ENCODE measurements at places on chromosomes 13 and 19.

DNA sequence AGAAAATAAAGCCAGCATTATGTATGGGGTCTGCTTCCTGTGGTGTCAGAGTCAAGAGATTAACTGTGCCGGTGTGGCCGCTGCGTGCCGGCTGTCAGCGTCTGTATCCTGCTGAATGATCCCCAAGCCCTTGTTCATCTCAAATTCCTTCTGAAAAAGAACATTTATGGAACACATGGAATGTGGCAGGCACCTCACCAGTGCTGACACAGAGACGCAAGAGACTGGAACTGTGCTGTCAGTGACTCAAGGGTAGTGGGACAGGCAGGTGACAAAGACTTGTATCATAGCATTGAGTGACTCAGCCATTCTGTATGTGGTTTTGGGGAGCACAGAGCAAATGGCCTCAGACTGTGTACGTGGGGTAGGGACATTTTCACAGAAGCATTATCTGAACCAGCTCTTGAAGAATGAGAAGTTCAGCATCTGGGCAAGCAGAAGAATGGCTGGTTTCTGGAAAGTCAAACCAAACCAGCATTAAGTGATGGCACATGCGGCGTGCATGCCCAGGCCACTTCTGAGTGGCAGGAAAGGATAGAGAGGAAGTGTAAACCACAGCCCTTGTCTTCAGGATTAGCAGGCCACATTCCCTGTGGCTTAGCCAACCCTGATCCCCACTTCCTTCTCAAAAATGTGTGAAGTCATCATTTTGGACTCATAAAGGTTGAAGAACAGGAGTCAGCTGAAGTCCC is 54.0 kb upstream of the IRS2 start:
- peak; percentile 33 for DNase-seq

DNA sequence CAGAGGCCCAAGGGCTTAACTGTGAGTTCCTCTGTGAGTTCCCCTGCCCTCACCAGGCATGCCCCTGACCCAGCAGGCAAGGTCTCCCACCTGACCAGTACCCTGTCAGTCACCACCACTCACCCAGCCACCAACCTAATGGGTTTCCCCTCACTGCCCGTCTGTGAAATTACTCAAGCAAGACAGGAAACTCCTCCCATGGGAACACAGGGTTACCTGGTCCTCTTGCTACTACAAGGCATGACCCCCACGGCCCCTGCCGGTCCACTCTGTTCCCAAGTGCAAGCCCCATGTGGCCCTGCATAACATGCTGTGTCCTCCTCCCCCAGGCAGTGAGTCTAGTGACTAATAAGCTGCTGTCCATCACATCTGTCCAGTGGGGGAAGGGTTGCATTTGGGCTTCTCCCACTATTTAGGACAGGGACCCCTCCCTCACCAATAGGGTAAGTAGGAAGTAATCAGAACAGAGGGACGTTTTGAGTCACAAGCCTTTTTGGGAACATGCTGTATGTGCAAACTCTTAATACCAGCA is 8.0 kb upstream of the DHRS12 start:
- no peak for DNase-seq

DNA sequence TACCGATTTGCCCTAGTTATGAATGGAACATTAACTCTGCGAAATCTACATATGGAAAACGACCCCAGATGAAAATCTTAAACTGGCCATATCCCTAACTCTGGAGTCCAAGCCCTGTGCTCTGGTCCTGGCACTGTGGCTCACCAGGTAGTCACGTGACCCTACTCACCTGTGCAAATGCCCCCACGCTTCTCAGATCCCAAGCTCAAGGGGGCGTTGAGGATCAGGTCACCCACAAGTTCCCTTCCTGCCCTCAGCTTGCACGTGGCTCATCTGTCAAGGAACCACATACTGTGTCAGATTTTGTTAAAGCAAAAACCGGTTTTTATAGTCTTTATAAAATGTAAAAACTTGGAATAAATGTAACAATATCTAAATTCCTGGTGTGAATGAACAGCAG is 324.0 kb downstream of the SHISA2 start:
- DNase-seq: no peak

DNA sequence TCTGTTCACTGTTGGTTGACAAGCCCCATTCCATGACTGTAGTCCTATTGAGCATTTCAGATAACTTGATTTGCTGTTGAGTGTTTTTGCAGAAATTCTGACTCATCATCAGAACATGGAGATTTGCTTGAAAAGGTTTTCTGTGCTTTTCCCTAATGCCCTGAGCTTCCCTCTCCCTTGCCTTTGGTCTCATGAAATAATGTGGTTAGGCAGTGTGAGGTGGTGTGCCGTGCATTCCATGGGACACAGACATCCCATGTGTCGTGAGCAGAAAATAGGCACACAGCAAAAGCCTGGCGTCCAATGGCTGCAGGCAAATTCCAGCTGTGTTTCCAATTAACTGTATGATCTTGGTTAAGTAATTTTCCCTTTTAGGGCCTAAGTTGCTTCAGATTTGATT is 197.4 kb downstream of the DLEU7 start:
- DNase-seq: no peak

DNA sequence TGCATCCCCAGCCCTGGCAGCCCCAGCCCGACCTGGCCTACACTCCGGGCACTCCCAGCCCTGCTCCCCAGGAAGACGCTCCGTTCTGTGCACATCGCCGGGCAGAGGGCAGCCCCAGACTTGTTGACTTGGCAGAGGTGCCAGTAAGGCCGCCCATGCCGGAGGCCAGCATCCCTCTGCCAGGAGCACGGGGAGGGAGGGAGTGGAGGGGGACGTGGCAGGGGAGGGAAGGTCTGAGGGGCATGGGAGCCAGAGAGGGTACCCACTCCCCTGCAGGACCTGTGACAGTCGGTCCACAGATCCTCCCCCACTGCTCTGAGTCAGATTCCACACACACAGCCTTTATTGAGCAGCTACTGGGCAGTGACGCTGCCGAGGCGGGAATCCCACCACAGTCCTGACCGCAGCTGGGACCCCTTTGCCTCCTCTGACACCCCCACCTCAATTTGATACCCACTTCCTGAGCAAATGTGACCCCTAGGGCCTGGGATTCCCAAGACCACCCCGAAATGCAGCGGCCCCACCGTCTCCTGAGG is 1.9 kb upstream of the NKPD1 start:
- no peak for DNase-seq

DNA sequence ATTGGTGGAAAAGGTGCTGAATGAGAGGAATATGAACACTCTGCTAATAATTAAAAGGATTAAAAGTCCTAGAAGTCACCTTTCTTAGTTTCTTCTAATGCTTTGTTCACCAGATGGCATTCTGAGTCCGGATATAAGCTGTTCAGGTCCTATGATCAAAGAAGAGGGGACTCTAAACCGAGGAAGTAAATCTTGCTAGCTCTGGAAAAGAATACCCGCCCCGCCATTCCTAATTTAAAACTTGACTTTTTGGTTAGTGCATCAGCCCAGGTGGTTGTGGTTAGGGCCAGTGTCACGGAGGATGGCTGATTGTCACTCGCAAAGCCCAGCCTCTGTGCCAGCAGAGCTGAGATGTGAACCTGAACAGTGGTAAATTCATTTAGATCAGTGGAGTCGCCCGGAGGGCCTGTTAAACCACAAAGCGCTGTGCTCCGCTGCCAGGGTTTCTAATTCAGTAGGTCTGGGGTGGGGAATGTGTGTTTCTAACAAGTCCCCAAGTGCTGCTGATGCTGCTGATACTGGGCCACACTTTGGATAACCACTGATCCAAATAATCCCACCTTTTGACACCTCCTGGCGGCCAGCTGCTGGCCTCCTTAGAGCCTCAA is 425.4 kb downstream of the DCT start:
- peak; percentile 22 for DNase-seq

DNA sequence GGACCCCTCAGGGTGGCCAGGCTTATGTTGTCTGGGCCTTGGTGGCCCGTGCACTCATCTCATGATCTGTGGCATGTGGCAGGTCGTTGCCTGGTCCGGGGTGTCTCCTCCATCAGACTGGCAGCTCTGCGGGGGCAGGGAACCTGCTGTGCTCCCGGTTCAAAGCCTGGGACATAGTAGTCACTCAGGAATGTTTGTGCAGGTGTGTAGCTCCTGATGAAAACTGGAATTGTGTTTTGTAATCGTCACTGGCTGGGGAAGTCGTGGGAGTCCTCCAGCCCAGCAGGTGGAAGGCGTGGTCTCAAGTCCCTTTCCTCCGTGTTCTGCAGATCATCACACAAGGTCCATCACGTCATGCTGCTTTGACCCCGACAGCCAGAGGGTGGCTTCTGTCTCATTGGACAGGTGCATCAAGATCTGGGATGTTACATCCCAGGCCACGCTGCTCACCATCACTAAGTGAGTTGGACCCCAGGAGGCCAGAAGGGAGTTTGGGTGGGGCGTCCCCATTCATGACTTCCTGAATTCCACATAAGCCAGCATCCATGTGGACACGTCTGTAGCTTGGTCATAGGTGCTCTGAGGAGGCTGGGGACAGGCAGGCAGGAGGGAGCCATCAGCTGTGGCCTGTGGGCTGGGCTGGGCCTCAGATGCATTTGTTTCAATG is 19.1 kb downstream of the WDR88 start:
- no peak for DNase-seq

DNA sequence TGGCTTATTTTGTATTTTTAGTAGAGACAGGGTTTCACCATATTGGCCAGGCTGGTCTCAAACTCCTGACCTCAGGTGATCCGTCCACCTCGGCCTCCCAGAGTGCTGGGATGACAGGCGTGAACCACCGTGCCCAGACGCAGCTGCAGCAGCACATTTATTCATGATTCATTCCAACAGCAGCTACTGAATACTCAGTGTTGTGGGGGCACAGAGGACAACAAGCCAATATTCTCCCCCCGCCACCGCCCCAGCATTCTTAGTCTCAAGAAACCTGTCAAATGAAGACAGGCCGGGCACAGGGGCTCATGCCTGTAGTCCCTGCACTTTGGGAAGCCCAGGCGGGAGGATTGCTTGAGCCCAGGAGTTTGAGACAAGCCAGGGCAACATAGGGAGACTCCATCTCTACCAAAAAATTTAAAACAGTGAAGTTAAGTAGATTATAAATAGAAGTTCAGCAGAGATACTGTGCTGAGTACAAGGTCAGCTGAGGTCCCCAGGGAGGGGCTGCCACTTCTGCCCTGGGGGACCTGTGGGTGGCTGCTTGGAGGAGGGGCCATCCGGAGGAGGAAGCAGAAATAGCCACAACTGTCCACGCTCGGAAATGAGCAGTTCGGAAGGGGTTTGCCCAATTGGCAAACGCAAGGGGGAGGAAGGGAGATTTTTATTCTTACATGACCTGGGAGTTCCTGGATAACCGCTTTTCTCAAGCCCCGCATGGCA is 4.3 kb downstream of the DOT1L start:
- no peak for DNase-seq

DNA sequence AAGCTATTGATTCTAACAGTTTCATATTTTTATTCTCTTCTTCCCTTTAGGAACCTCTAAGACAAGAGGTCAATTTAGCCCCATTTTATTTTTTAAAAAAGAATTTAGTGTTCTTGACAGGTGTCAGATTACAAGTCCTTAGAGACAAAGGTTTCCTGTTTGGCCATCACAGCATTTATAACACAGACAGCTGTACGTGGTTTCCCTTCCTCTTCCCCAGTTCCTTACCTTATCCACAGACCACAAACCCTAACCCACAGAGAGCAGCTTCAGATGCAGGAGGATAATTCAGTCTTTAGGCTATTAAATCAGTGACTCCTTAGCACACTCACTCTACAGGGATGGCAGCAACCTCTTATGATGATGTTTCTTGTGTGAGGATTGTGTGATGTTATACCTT is 1210.1 kb downstream of the DIAPH3 start:
- DNase-seq: no peak

- DNase-seq: no peak
Observed at GRCh38 chr19:18301718-18302111, 20.3 kb upstream of the JUND start.

DNA sequence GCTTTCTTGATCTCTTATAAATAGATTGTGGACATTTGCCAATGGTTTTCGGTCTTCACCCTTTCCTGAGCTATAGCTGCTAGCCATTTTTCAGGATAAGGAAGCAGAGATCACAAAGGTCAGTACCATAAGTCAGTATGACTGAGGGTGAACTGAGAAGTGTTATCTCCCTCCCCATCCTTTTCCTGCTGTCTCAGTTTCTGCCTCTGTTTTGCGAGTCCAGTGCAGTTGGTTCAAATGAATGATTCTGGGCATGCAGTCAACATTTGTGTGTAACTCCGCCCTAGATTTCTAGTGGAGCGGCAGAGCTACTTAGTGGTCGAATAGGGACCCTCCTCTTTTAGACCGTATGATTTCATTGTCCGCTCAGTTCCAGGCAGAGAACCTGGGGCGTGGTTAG is 460.8 kb upstream of the ARGLU1 start:
- no peak for DNase-seq

- no peak for DNase-seq
Observed at GRCh38 chr19:50994129-50994528, 7.3 kb downstream of the KLK8 start.

DNA sequence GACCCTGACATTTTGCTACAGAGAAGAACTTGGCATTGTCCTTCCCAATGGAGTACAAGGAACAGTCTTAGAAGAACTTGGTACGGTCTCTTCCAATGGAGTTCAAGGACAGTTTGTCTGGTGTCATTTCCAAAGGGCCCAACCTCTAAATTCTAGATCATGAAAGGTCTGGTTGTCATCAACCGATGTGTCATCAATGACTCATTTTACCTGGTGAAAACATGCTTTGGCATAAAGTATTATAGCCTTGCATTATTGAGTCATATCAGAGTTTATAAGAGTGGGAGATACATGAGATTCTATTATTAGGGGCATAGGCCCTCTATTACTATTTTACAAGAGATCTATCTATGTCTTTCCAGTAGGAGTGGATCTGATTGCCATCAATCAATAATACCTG is 4.3 kb downstream of the CYP2B6 start:
- DNase-seq: no peak

- DNase-seq: no peak
Observed at GRCh38 chr19:7152568-7152967, 83.1 kb downstream of the ZNF557 start.

DNA sequence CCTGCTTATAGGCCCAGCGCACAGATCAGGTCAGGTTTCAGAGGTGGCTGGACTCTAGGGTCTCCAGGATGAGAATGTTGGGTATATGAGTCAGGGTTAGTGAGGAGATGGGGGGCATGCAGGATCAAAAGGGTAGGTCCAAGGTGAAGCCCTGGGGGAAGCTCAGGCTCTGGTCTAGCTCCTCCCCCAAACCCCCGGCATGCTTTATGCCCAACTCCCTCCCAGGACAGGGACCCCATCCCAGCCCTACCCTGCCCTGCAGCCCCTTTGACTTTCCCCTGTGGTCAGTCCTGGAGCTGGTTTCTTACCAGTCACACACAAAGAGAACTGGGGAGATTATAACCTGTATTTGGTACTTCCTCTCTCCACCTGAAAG is 9.8 kb upstream of the CEACAM18 start:
- no peak for DNase-seq

- peak; percentile 91 for DNase-seq
Observed at GRCh38 chr19:38387550-38388348, at the start of gene GGN. Gene GGN (minus strand): TSS chr19:38388034. CDS start chr19:38387261, 773 bp downstream.

DNA sequence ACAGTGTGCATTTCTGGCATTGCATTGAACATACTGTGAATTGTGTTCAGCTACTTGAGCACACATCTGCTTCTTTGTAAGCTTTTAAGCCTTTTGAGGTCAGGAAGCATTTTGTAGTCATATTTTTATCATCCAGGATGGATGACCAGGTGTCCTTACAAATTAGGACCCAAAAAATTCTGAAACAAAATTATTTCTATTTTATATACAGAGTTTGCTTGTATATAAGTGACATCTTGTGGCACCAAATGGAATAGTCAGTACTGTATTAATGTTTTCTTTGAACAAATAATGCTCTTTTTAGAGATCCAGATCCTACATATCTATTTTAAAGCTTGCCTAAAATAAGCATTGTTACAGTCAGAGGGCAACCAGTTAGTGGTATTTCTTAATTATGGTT is 9.5 kb upstream of the SUPT20H start:
- no peak for DNase-seq

GRCh38 chr13:75309981-75310580 is 171.9 kb downstream of the TBC1D4 start:
- no peak for DNase-seq
